ENCODE measurements at places on chromosomes 16 and 17.

GRCh38 chr17:7843536-7844291 is 9.7 kb downstream of the KDM6B start:
- peak; percentile 47 for DNase-seq

DNA sequence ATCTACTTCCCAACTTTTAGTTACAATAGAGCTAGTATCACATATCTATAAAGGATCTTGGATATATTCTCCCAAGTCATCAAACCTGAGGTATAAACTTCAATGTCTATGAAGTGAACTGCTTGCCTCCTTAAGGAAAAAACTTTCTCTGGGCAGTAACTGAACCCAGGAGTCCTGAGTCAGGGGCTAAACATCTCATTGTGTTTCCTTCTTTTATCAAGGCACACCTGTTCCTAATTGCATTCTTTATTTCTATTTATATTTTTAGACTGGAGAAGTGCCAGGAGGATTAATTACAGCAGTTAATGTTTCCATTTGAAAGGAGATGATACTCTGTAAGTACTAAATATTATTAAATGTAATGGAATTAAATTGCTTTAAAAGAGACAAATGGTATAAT is 98.6 kb downstream of the CDH8 start:
- DNase-seq: no peak

- no peak for DNase-seq
Measured at GRCh38 chr17:67312265-67312664, 54.1 kb downstream of the PSMD12 start.

DNA sequence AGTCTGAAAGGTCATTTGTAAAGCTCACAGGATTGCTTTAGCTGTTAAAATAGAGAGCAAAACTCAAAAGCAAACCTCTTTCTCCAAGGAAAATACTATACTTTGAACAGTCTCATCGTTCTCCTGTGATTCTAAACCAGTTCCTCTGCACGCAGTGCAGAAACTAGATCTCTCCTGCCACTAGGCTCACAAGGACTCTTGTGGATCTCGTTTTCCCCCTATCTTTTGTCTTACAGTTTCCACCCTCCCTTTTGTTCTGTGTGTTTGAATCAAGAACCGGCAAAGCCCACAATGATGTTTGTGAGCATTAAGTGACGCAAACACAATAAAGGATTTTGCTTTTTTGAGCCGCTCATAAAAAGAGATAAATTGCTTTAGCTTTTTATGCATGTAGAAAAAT is 1103.5 kb upstream of the RBFOX1 start:
- DNase-seq: no peak

- no peak for DNase-seq
Measured at GRCh38 chr17:37708616-37709212, 36.1 kb downstream of the HNF1B start.

DNA sequence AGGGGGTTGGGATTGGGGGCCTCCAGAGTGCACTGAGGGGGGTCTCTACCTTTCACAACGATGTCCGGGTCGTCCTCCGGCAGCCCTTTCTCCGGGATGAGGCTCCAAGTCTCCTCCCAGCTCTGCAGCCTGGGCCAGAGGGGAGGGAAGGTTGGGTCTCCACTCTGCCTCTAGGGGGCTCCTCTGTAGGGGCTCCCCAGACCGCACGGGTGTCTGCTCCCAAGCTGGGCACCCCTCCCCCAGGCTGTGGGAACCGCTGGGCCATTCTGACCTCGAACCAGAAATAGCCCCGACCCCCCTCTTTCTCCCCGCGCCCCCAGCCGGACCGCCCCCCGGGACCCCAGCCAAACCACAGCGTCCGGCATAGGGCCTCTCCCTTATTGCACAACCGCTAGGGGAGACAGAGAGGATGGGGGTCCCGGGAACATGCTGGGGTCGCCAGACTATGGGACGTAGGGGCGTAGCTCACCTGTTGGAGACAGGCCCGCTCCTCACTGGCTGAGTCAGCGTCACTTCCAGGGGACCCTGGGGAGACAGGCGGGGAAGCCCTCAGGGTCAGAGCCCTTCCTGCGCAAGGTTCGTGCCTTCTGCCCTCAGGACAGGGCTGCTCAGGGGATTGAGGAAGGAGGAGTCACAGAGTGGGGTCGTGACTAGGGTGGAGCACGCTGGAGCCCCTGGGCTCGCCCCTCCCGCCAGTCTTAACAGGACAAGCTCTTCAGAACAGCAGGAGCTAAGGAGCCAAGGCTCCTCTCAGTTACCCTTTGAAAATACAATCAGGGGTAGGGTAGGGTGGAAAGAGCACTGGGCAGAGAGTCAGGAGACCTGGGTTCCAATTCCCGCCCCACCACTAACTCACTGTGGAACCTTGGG is 2.7 kb downstream of the PLEKHH3 start:
- peak; percentile 9 for DNase-seq

DNA sequence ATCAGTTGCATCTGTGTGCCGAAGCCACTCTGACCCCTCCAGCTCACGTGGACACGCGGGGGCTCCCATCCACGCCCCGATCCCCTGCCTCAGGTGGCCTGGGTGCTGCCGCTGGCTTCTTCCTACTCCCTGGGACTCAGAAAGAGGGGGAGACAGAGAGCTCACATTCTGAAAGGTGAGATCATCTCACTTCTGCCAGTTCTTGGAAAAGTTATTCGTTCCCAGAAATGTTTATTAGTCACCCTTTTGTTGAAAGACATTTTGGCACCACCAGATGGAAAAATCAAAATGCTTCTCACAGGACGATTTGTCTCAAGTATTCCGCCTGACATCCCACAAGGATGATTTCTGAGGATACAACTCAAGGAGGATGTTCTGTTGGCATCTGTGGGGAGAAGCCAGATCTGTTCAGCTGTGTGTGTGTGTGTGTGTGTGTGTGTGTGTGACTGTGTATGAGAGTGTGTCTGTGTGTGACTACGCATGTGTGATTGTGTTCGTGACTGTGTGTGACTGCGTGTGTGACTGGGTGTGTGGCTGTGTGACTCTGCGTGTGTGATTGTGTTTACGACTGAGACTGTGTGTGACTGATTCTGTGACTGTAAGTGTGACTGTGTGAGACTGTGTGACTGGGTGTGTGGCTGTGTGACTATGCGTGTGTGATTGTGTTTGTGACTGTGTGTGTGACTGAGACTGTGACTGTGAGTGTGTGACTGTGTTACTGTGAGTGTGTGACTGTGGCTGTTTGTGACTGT is 207.3 kb downstream of the NTN1 start:
- DNase-seq: no peak

- DNase-seq: no peak
Measured at GRCh38 chr16:56607109-56607618, 1.2 kb upstream of the MT2A start.

- no peak for DNase-seq
Measured at GRCh38 chr17:39118674-39119419, 32.6 kb downstream of the PLXDC1 start.

DNA sequence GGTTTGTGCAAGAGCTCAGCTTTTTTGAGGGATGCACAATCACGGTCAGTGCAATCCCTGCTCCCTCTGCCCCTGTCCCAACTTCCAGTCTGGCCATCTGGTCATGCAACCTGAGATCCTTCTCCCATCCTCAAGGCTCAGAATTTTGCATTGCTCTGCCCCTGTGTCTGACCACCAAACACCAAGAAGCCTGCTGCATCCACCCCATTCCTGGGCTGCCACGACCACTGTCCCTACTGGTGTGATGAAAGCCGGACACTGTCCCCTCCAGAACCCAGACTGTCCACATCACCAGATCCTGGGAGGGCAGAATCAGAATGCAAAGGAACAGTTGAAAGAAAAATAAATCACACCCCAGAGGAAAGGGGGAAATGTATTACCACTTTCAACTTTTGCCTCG is 231.0 kb downstream of the C16orf78 start:
- no peak for DNase-seq

DNA sequence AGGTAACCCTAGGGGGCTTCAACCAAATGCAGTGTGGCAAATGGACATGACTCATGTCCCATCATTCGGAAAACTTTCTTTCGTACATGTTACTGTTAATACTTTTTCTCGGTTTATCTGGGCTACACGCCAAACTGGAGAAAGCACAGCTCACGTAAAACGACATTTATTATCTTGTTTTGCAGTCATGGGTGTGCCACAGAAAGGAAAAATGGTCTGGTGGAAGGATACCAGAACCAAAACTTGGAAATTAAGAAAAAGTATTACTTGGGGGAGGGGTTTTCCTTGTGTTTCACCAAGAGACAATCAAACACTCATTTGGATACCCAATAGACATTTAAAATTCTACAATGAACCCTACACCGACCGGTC is 23.6 kb downstream of the ALOX15B start:
- DNase-seq: no peak

- DNase-seq: no peak
Measured at GRCh38 chr17:53496356-53496755, 326.4 kb upstream of the KIF2B start.

GRCh38 chr16:17658881-17659280 is 188.1 kb upstream of the XYLT1 start:
- DNase-seq: no peak

DNA sequence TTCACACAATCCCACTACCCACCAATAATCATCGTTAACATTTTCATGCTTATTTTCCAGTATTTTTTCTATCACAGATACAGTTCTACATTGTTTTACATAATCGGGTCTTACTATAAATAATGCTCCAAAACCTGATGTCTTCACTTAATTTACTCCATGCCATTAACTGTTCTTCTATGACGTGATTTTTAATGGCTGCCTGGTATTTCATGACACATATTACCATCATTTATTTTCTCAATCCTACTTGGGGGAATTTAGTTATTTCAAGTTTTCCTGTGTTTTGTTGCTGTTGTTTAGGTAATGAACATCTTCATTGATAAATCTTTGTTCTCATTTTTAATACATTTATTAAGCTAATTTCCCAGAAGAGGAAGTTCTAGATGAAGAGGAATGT is 14.7 kb downstream of the LPO start:
- DNase-seq: no peak

GRCh38 chr17:35373984-35374765 is 754 bp upstream of the SLFN11 start:
- peak; percentile 58 for DNase-seq
